ENCODE measurements at places on chromosomes 1 and 21.

DNA sequence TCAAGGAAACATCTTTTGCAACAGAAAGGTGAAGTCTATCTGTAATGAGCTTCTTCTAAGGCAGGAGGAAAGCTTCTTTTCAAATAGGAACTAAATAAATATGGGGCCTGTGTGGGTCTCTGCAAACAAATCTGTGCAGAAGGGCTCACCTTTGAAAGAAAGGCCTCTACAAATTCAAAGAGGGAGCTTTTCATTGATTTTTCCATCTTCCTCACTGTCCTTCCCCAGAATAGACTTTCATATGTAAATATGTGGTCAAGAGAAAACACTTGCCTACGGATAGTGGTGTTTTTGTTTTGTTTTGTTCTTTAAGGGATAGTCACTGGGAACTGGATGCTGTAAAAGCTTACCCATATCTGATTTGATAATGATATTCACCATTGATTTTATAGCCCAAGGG is 223.4 kb downstream of the DSCAM start:
- no peak for DNase-seq

DNA sequence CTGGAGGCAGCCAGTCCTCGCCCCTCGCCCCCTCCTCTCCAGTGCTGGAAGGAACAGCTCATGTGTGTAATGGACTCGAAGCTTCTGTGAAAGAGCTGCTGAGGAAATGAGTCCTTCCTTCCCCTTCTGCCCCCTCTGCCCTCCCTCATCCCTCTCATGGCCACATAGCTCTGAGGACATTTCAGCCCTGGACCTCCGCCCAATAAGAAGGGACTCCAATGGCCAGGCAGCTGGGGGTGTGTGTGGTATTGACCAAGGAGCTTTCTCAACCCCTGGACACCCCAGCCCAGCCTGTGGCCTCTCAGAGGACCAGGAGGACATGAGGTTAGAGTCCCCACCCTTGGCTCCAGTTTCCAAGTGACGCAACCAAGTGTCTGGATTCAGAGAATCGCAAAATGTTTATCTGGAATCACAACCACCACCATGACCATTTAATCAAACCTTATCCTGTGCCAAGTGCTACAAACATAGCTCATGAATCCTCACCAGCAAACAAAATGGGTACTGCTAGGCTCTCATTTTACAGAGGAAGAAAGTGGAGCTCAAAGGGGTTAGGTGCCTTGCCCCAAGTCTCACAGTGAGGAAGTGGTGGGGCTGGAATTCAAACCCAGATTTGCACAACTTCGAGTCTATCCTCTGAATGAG is 47.8 kb upstream of the ECE1 start:
- no peak for DNase-seq

DNA sequence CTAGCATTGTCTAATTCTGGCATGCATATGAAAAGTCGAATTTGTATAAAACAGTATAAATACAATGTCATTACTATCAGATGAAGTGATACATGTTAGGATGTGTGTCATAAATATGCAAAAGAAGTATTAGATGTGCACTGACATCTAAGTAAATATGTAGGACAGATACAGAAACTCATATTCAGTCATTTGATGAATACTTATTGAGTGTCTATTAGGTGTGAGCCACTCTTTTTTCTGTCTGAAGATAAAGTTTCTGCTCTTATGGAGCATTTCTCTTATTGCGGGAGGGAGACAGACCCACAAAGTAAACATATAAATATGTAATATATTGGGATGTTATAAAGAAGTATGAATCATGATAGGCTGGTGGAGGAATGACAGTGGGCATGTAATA is 426.6 kb upstream of the B3GALT2 start:
- DNase-seq, result no peak

GRCh38 chr1:39696448-39696847 is 5.2 kb upstream of the HPCAL4 start:
- DNase-seq, result no peak

- no peak for DNase-seq
Measured at GRCh38 chr21:34282223-34282622, 81.6 kb upstream of the KCNE2 start.

GRCh38 chr1:213247038-213247437 is 196.0 kb downstream of the RPS6KC1 start:
- DNase-seq, result no peak

- DNase-seq, result no peak
Measured at GRCh38 chr1:192907545-192908243, 98.9 kb downstream of the RGS2 start.

DNA sequence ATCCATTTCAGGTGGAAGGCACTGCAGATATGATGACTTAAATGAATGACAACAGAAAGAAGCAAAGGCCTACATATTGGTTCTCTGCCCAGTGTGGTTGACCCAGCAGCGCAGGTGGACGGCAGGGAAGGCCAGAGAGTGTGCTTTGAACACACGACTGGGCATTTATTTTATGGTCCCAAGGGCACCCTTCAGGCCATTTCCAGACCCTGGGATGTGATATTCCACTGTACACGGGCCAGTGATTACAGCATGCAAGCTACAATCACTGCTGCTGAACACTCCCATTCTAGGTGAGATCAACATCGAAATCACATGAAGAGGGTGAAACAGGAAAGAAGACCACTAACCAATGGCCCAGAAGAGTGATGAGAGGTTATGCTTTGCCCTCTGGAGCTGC is 33.8 kb downstream of the PCNX2 start:
- DNase-seq, result no peak

GRCh38 chr1:155729031-155729898 is 40.4 kb downstream of the DAP3 start:
- no peak for DNase-seq

DNA sequence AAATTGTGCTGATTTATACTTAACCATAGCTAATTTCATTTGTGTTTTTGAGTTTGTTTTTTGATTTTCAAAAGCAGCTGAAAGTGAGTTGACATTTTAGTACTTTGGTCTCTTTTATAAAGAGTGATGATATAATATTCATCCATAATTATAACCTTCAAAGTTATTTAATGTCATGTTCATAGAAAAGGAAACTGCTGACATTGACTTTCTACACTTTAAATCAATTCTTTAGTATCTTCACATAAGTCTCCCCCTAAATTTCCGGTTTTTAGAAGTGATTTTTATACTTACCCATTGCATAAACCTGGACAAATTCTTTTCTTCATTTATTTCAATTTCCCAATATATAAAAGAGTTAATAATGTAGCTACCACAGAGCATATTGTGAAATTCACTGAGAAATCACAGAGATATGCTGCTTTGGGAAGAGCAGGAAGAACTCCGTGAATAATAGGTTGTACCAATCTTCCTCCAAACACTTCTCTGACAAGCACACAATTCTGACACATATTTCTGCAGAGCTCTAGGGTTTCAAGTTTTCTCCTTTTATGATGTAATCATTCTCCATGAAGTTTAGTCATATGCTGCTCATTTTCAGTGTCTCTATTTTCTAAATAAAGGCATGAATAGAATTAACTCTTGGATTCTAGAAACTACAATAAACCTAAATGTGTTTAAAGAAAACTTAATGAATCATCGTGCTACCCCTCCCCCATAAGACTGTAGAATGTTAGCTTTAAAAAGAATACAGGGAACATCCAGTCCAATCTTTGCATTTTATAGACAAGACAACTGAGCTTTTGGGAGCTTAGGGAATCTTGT is 25.6 kb upstream of the CDC42BPA start:
- DNase-seq, result no peak

- no peak for DNase-seq
Measured at GRCh38 chr21:38188037-38188436, 68.8 kb upstream of the KCNJ15 start.

DNA sequence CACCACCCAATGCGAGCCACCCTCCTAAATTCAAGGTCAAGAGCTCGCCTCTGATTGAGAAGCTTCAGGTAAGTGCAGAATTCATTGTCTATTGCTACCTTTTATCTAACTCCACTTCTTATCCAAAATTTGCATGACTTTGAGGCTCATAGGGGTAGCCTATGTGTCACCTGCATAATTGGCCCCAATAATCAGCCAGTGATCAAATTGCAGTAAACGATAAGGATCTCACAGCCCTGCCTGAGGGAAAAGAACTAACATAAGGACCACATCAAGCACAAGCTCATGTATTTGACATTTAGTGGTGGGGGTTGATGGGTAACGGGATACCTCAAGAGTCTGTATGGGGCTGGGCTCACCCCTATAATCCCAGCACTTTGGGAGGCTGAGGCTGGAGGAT is 31.7 kb upstream of the MPZL1 start:
- DNase-seq, result no peak

DNA sequence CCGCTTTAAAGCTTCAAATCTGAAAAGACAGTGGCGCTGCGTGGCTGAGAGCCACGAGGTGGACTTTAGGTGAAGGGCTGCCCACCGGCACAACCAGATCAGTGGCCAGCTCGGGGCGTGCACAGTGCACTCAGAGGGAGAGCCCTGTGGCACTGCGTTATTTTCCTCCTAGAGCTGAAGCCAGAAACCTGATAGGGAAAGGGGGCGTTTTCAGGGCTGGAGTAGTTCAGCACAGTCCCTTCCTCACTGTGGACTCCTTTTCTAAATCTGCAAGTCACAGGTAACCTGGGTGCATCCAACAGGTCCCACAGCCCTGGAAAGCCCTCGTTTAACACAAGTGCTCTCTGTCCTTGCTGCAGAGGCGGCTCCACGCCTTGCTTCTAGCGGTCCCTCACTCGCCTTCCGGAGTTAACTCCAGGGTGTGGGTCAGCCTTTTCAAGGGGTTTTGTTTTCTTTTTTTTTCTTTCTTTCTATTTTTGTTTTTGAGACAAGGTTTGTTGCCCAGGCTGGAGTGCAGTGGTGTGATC is 81.2 kb downstream of the GALNT2 start:
- no peak for DNase-seq

GRCh38 chr1:167819849-167820683 is 93.9 kb downstream of the ADCY10 start:
- DNase-seq, result no peak

- no peak for DNase-seq
Measured at GRCh38 chr1:22658385-22659163, 5.5 kb downstream of the C1QB start.

DNA sequence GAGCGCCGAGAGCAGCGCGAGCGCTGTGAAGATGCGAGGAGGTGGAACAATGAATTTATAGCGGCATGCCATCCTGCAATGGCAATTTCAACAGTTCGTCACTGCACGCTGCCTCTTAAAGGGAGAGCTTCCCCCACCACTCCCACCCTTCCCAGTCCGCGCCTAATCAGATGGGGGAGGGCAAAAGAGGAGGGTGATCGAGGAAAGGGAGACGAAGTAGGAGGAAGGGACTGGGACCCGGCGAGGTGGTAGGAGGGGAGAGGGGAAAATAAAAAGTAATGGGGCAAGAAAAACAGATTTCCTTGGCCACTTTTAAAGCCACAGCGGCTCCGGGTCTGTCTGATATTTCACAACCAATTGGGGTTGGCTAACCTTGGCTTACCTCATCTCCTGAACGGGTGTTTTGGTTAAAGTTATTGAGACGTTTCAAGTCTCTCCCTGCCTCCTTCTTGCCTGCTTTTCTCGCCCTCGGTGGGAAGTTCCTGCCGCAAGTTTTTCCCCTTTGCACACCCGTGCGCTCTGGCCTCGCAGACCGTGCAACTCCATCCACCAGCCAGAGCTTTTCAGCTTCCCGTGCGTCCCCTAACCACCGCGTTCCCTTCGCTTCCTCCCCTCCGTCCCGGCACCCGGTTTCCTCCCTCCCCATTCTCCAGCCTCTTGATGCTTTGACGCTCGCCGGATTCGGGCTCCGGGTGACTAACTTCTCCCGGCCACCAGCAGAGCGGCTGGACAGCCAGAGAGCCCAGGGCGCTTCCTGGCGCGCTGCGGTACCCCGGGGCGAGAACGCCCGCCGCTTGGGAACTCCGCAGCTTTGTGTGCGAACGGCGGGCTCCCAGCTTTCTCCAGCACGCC is at the start of gene ADAMTS5:
TSS of gene ADAMTS5 (minus strand) at position 27 of the 852 bp plus-strand sequence. CDS start 697 bp downstream, outside the sequence.
- no peak for DNase-seq

DNA sequence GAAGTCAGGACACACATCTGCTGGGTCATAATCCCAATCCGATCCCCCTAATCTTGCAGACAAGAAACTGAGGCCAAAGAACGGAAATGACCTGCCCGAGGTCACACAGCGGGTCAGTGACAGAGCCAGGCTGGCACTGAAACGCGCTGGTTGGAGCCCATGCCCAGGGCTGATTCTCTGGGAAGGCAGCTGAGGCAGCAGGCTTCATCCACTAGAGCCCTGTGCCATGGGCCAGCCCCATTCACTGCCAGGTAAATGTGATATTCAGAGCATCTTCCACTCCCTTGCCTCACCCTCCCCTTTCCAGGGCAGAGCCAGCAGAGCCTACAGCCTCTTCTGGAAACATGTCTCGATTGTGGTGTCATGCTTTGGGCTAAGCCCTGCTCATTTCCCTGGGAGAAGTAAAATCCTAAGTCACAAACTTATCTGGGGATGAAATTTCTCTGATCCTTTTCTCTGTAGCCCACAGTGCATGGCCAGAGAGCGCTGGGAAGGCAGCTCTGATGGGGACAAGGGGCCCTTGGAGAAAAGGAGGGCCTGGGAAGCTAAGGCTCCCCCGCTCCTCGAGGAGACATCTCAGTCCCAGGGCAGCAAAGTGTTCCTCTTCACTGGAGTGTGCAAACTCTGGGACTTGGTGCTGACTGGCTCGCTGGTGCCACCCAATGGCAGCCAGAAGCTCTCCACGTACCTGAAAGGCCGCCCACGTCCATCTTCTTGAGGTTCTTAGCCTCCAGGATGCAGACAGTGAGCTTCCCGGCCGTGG is 110.4 kb downstream of the SYT2 start:
- no peak for DNase-seq

DNA sequence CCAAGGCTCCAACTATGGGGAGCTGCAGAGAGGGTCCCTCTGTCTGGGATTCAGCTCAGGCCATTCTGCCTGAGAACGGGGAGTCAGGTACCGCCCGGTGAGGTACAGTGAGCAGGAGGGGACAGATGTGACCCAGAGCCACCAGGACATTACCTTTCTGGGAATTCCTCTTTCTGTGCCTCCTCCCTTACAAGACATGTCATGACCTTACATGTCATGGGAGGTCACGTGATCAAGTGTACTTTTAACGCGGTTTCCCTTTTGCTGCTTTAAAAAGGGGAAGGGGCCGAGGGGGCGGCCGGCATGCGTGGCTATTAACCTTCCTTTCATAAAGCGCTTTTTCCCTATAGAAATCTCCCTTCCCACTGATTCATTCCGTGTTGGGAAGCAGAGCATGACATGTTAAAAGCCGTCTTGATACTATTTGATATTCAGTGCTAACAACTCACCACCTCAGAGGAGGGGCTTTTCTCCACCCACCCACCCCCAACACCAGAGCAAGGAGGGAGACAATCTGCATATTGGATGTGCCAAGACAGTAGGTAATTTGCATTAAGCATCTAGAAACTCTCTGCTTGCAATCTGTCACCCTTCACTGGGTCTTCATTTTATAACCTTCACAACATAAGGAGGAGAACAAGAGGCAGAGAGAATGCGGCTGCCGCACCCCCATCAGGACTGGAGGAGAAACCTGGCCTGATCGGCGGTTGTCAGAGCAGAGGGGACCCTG is 113.6 kb upstream of the VAMP3 start:
- no peak for DNase-seq

- no peak for DNase-seq
Measured at GRCh38 chr1:89971600-89971999, 23.3 kb upstream of the ZNF326 start.

GRCh38 chr1:109935451-109935900 is 24.8 kb downstream of the CSF1 start:
- DNase-seq, result no peak
